Stimulated activated CD4-positive, alpha-beta T cell treated with anti-CD3 and anti-CD28 coated beads, Interleukin-15, amount 100 ng/mL, for 1 hour (primary cell): ENCODE measurements at places on chromosomes 2 and 18.

DNA sequence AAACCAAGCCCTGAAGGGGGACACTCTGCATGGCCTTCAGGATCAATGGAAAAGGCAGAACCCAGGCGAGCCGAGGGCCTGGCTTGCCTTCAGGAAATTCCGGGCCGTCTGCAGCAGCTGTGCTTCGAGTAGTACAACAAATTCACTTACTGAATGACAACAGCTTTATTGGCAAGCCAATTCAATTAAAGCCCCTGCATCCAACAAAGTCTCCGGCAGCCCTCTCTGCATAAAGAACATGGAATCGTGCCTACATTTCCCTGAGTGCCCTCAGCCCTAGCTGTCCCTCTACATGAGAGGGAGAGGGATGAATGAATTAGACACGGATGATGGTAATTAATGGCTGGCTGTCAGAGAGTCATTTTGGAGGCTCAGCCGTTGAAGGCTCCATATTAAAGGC is 189.0 kb downstream of the BCL11A start:
- DNase-seq = no peak

DNA sequence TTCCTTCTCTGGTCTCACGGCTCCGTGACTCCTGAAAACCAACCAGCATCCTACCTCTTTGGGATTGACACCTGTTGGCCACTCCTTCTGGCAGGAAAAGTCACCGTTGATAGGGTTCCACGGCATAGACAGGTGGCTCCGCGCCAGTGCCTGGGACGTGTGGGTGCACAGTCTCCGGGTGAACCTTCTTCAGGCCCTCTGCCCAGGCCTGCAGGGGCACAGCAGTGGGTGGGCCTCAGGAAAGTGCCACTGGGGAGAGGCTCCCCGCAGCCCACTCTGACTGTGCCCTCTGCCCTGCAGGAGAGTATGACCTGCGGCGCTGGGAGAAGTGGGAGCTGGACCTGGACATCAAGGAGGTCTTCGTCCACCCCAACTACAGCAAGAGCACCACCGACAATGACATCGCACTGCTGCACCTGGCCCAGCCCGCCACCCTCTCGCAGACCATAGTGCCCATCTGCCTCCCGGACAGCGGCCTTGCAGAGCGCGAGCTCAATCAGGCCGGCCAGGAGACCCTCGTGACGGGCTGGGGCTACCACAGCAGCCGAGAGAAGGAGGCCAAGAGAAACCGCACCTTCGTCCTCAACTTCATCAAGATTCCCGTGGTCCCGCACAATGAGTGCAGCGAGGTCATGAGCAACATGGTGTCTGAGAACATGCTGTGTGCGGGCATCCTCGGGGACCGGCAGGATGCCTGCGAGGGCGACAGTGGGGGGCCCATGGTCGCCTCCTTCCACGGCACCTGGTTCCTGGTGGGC is 10.0 kb downstream of the PROC start:
- no peak for DNase-seq

- DNase-seq = no peak
Observed at GRCh38 chr2:140986456-140986855, 1144.4 kb downstream of the LRP1B start.

GRCh38 chr2:120740375-120740764 is 4.7 kb downstream of the GLI2 start:
- DNase-seq = no peak

DNA sequence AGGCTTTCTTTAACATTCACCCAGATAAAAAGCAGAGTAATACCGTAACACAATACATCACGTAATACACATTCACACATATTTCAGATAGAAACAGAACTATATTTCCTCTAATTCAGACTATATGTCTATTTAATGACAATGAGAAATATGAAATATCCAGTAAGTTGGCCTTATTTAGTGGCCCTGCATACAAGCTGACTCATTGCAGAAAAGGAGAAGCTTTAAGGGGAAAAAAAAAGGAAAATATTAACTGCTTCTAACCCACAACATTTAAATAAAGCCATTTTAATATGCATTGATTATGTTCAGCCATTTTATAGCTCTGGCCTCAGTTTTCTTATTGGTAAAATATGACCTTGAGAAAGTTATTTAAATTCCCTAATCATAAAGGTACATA is 94.8 kb downstream of the PPP1R1C start:
- no peak for DNase-seq

DNA sequence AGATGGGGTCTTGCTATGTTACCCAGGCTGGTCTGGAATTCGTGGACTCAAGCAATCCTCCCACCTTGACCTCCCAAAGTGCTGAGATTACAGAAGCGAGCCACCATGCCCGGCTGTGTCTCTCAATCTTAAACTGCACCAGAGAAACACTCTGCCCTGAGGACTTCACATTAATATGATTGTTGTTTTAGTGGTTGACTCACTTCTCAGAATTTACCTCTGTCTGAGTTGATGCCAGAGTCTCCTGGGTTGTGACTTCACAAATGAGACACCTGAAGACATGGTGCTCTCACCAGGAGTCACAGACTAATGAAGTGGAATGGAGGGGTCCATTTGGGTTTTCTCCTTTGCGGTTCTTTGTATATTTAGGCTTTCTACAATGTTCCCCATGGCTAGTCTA is 61.0 kb upstream of the TGIF1 start:
- DNase-seq = no peak

GRCh38 chr2:140639628-140640027 is 1491.2 kb downstream of the LRP1B start:
- DNase-seq = no peak

DNA sequence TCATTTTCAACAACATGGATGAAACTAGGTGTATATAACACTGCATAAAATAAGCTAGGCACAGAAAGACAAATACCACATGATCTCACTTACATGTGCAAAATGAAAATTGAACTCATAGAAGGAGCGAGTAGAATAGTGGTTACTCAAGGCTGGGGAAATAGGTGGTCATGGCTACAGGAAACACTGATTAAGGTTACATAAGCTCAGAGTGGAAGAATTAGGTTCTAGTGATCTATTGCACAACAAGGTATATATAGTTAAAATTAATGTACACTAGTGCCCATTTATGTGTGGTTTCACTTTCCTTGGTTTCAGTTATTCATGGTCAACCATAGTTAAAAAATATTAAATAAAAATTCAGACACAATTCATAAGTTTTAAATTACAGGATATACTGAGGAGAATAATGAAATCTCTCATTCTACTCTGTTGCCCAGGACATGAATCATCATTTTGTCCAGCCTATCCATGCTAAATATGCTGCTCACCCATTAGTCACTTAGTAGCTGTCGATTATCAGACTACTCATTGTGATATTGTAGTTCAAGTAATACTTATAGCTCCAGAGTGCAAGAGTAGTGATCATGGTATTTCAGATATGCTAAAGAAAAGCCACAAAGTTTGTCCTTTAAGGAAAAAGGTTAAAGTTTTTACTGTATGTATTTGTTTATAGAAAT is 1530.9 kb upstream of the LRRTM1 start:
- DNase-seq = no peak

DNA sequence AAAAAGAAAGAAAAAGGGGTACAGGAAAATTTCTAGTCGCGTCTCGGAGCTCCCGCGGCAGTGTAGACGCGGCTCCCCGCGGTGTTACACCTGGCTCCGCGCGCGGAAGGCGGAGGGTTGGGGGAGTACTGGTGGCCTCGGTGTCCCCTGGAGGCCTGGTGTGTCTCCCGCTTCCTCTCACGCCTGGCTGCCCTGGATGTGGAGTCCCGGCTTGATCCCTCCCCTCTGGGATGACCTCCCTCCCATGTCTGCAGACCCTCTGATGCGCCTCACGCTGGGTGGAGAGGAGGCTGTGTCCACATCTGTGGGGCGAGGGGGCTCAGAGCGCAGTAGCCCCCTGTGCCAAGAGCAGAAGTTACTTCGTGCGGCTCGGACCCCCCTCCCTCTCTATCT is 1.2 kb downstream of the KIF5C start:
- DNase-seq = no peak

DNA sequence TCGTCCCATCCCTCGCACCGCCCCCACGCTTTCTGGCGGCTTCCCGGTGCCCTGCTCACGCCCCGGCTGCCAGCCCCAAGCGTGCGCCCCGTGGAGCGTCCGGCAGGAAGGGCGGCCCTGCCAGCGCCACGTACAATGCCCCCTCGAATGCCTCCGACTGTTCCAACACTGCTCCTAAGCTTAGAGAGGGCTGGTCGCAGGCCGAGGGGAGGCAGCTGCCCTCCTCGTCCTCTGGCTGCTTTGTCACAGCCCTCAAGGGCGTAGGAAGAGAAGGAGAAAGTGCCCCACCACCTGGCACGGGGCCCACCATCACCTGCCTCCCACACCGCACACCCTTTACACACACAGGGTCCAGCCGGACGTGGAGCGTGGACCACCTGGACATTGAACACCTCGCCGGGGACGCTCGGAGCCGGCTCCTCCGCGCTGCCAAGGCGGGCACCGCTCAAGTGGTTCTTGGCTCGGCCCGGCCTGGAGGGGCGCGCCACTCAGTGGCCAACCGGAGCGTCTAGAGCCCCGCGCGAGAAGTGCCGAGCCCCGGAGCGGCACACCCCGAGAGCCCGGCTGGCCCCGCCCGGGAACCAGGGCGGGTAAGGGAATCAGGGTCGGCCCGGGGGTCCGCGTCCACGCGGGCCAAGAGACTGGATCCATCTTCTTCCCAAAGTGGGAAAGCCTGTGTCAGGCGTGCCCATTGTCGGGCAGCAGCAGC is 830 bp downstream of the DNER start:
- DNase-seq = no peak

DNA sequence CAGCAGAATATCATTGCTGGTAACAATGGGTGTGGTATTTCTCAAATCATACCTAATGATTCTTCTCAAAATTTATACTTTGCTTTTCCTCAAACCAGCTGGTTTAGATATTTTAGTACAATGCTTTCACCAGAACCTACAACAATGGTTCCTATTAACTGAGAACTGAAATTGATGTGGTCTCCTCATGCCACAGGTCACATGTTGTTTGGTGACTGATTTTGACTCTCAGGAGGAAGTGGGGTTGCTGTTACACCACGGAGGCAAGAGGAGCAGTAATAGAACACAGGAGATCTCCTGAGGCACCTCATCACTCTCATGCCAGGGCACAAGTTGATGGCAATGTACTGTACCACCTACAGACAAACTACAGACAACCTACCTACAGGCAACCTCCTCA is 3.0 kb upstream of the CEP68 start:
- no peak for DNase-seq

- DNase-seq = no peak
Observed at GRCh38 chr2:79876430-79876829, 363.6 kb downstream of the CTNNA2 start.

GRCh38 chr18:29556070-29556469 is 1379.1 kb upstream of the CDH2 start:
- DNase-seq = no peak

- no peak for DNase-seq
Observed at GRCh38 chr18:9354256-9354655, 19.7 kb downstream of the TWSG1 start.

DNA sequence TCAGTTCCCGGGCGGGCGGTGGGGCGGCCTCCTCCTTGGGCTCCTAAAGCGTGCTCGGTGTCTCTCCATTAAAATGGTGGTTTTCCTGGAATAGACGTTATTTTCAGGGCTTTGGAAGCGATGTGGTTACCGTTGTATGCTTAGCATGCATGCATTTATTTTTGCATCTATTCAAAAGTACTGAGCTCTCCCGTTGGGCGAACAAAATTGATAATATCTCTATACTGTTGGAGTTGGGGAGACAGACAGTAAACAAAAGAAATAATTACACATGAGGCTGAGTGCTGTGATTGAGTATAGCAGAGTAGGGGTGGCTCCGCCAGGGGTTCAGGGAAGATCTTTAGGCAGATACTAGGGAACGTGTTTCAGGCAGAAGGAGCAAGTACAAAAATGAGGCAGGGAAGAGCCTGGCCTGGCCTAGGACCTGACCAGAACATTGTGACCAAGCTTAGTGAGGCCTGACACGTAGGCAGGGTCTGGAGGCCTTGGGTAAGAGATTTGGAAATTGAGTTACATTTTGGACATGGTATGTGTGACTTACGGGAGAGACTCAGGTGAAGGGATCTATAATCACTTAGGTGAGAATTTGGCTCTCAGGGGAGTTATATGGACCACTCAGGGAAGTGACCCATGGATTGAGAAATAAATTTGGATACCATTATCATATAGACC is 674 bp downstream of the NCAPH start:
- no peak for DNase-seq

GRCh38 chr2:128775217-128775913 is 456.7 kb upstream of the HS6ST1 start:
- DNase-seq = no peak

- DNase-seq = no peak
Observed at GRCh38 chr2:147630585-147630984, 214.2 kb upstream of the ACVR2A start.

DNA sequence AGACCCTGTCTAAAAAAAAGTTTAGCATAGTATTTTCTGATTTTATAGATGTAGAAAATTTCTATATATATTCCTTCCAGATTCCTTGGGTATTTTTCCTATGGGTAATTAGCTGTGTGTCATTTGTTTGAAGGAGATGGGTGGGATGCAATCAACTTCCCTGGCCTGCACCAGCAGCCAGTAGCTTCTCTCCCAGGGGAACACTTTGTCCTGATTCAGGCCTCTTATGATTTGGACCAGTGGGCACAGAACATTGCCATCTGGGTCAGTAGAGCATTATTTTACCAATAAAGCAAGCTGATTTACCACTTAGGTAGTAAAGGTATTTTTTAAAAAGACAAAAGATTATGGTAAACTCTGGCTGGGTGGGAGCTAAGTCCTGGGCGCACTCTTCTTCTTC is 26.9 kb downstream of the UBE2F start:
- DNase-seq = no peak

DNA sequence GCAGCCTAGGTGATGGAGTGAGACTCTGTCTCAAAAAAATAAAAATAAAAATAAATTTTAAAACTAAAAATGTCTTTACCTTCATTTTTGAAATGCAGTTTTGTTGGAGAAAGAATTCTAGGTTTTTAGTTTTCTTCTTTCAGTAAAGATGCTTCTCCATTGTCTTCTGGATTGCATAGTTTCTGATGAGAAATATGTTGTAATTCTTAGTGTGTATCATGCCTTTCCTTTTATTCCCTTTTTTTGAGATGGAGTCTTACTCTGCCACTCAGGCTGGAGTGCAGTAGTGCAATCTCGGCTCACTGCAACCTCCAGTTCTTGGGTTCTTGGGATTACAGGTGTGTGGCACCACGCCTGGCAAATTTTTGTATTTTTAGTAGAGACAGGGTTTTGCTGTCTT is 130.0 kb upstream of the FBXO11 start:
- no peak for DNase-seq

DNA sequence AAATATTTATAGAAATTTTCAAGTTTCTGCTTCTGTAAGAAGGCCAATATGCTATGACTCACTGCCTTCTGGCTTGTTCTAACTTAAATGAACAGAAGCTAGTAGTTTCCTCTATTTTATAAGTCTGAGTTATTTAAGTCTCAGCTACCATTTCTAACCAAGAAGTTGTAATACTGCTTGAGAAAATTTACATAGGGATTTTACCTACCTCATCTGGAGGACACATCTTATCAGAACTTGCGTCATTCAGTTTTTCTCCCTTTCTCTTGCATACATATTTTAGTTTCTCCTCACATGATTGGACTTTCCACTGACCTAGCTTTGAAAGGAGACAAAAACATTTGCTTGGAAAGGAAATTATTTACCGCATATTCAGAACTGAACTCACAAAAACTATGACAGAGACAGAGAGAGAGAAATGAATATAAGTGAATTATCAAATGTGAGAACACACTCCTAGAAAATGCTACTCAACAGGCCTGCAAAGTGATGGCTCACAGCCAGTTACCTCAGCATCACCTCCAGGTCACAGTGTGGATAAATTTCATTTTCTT is 81.1 kb upstream of the CD302 start:
- no peak for DNase-seq

GRCh38 chr2:86371527-86371926 is 34.1 kb upstream of the REEP1 start:
- DNase-seq = no peak

GRCh38 chr2:222960126-222960525 is 91.9 kb upstream of the KCNE4 start:
- no peak for DNase-seq
